Lung (tissue), 17 donors: ENCODE measurements at places on chromosomes 11 and 22. TPM values are rescaled to one million over a fixed set of nuclear protein-coding genes. Genes with fewer than 3 reads are reported as not detected.

- no peak for DNase-seq
These were observed 39.9 kb upstream of the CD5 start for GRCh38 chr11:61062181-61062930.

- no peak for DNase-seq
These were observed 678 bp downstream of the CD248 start for GRCh38 chr11:66315921-66316811.

DNA sequence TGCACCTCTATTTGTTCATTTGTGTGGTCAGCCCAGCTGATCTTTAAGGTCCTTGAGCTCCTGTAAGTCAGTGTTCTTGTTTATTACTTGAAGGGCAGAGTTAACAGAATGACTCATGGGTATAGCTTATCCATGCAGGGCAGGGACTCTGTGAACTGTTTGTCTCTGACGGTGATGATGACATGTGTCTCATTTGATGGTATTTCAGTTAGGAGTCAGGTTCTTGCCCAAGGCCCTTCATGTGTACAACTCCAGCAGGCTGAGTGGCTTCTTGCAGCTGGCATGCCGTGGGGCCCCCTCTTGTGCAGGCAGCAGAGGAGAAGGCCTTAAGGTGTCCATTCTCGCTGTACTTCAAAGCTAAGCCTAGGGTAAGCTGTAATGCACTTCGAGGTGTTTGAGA lies 165.1 kb downstream of the DBX1 start:
- no peak for DNase-seq

DNA sequence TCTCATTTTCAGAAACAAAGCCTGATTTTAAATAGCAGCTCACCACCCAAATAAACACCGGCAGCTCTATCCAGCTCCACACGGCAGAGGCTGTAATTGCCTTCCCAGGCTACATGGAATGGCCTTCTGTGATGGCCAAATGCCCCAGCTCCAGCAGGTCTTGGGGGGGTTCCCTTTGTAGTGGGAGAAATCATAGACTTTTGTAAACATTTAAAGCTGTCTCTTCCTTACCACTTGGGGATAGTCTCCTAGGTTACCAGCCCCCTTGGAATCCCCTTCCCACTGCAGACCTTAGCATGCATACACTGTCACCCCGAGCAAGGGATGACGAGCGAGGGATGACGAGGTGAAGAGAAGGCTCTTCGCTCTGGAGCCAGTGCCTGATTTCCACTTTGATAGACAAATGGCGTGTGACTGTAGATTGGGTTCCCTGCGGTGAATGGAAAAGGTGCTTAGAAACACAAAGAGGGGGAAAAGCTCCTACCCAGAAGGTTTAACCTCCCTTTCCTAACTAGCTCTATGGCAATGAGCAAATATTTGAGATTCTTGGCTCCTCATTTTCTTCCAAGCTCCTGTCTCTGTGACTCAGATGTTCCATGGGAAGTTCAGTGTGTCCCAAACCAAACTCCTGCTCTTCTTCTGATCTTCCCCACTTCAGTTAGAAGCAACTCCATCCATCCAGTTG lies 108.0 kb upstream of the CADM1 start:
- no peak for DNase-seq

DNA sequence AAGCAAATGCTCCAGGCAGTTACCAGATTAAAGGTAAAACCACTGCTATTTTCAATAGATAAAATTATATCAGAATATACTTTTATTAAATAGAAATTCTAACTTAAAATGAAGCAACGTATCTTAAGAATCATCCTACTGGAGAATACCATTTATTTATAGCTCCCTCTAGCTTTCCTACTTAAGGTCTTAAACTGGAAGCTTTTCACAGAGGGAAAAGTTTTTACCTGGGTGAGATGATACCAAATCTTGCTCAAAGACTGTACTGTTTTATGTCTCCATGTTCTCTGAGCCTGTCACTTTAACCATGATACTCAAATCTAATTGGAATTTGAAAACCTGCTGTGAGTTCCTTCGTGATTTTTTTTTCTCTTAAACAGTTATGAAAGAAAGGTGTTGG lies 291.8 kb downstream of the AASDHPPT start:
- no peak for DNase-seq

GRCh38 chr22:44906248-44906936 lies 103.4 kb downstream of the PHF21B start:
- DNase-seq, result no peak

- no peak for DNase-seq
These were observed 139.5 kb upstream of the CADM1 start for GRCh38 chr11:115643549-115644270.

PLAAT2 gene
- total RNA-seq, result 8.3 TPM

- peak; percentile 42 for DNase-seq
These were observed 261.8 kb upstream of the MTNR1B start for GRCh38 chr11:92707665-92708064.

DNA sequence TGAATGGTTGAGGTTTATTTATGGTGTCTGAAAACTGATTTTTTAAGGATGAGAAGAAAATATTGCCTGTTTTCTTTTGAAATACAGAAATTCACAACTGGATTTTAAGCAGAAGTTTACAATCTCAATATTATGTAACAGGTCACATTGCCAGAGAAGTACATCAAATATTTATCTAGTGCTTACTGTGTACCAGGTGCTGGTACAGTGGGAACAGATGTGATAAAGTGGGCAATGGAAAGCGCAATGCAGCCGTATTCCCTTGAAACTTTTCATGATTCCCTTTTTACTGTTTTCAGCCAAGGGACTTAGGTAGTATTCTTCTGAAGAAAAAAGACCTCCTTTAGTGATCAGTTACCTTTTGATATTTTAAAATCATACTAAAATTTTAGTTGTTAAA lies 49.6 kb downstream of the TTC17 start:
- DNase-seq, result no peak

KBTBD4 gene
- total RNA-seq, result 15.0 TPM

DNA sequence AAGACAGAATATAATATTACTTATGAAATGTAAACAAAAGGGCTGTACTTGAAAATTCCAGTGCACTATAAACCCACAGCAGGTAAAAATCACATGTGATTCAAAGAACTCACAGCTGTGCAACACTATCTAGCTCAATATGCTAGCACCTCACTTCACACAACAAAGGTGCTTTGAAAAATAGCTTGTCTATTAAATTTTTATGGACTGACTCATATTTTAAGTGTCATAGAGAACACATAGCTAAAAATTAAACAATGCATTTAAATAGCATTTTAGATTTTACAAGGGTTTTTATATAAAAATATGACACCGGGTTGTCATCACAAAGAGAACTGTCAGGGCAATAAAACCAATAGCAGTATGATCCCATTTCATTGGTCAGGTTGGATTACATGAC lies 1390.5 kb upstream of the TENM4 start:
- DNase-seq, result no peak

GRCh38 chr11:10474551-10474950 lies 19.5 kb downstream of the AMPD3 start:
- no peak for DNase-seq

DNA sequence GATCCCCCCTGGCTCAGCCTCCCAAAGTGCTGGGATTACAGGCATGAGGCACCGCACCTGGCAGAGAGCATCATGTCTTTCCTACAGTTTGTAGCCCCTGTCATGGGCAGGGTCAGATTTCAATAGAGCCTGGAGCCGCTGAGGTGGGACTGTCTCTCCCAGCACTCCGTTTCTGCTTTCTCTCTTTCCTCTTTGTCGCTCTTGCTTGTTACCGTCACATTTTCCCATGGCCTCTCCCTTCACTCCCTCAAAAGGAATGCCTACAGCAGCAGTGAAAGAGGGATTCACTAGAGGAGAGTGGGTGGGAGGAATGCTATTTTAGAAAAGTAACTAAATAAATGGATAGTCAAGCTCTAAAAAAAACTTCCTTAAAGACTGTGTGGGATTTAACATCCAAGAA lies 136.7 kb upstream of the TTC12 start:
- no peak for DNase-seq

FAM111A gene
- total RNA-seq, result 73.3 TPM

GRCh38 chr11:20125927-20126326 lies 34.3 kb downstream of the DBX1 start:
- DNase-seq, result no peak

GRCh38 chr11:110894224-110894623 lies 182.0 kb upstream of the ARHGAP20 start:
- no peak for DNase-seq

DNA sequence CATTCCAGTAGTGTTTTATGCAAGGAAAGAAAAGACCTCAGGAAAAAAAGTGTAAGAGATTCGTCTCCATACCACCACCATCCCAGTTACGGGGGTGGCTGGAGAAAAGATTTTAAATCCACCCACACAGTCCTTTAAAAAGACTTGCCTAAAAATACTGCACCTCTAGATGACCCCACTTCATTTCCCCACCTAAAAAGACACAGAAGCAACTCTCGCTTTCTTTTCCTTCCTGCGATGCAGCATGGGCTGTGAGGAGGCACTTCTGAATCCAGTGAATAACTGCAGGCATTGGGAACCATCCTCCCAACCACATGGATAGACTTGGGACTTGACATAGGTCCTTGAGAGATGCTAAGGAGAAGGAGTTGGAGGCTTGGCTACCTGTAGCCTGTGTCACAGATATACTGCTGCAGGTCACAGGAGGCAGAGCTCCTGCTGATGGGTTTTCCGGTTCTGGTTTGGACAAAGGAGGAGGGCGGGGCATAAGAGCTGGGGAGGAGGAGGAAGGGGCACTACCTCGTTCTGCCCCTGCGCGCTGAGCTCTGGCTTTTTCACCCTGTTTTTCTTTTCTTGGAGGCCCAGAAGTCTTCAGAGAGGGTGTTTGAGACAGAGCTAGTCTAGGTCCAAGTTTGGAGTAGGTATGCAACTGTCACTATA lies 285.9 kb downstream of the NTM start:
- no peak for DNase-seq

HBE1 gene
- total RNA-seq, result 2.1 TPM

GRCh38 chr11:44632466-44633123 lies 67.1 kb downstream of the CD82 start:
- peak; percentile 47 for DNase-seq

DNA sequence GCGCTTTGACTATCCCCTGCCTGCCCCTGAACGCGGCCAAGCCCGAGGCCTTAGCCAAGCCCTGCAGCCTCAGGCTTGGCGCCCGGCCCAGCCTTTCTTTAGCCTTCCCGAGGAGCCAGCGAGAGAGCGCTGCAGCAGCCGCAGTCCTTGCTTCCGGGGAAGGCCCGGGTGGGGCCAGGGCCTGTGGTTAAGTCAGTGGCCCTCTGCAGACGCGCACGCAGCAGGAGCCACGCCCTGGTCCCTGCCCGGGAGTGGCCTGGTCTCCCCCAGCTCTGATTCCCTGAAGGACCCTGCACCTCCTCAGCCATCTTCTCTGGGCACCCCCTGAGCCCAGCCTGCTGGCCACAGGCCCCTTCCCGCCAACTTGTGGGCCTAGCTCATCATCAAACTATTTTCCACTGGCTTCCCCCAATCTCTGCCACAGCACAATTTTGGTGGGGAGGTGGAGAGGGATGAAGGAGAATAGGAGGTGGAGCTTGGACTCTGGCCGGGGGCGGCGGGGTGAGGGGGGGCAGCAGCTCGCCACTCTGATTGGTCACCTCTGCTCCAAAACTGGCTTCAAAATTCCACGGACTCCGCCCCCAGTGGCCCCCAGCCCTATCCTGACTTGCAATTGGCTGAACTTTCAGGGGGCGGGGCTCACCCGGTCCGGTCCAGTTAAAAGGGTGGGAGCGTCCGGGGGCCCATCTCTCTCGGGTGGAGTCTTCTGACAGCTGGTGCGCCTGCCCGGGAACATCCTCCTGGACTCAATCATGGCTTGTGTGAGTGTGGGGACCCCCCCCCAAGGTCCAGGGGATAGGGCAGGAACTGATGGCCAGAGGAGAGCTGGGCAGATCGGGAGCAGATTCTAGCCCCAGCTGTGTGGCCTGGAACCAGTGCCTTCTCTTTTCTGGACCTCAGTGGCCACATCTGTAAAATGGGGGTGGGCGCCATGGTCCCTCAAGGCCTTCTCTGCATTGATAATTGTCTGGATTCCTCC lies at the start of gene LGALS1:
Gene LGALS1 (plus strand): TSS at position 686 of the 979 bp plus-strand sequence. CDS start 67 bp downstream, at position 753.
- peak; percentile 97 for DNase-seq

DNA sequence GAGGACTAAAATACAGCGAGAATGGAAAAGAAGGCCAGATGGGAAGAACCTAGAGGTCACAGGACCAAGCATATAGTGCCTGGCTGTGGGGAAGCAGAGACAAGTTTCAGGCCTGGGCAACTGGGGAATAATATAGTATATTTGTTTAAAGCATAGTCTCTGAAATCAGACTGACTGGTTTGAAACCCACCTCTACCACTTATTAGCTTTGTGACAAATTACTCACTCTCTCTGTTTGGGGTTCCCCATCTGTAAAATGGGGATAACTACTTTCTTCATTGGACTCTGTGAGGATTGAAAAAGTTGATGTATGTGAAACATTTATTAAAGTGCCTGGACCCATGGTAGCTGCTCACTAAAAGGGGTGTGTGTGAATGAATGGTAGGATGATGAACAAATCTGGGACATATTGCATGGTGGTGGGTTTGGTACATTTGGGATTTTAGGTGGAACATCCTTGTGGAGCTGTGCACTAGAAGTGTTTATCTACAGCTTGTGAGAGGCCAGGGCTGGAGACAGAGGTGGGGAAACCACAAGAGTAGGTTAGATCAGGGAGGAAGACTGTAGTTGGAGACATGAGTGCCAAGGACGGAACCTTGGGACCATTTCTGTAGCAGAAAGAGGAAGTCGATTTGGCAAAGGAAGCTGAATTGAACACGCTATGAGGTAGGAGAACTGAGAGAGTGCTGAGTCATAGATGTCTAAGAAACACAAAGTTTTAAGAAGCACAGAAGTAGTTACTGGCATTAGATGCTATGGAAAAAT lies 52.6 kb downstream of the SWAP70 start:
- DNase-seq, result peak; percentile 46

DNA sequence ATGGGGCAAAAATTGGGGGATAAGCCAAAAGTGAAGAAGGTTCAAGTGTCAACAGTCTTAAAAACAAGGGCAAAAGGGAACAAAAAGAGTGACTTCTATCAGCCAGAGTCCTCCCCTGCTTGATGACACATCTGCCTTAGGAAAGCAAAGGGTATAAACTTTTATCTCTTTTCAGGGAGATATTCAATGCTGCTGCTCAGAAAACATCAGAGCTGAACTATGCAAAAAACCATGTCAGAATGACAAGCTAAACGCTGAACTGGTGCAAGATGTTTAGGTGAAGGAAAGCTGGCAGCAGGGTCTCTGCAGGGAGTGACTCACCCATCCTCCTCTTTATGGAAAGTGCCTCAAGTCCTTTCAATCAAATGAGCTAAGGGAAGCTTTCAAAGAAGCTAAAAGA lies 24.7 kb downstream of the ALG9 start:
- DNase-seq, result no peak

- no peak for DNase-seq
These were observed 37.7 kb downstream of the NF2 start for GRCh38 chr22:29641042-29641699.

RAB36 gene
- total RNA-seq, result 27.5 TPM

GRCh38 chr22:22125579-22126468 lies 118.8 kb upstream of the VPREB1 start:
- DNase-seq, result no peak

ZNF214 gene
- total RNA-seq, result 14.1 TPM

WT1 gene
- total RNA-seq, result 0.92 TPM
